Activated T-helper 2 cell treated with anti-CD3 and anti-CD28 coated beads, Interferon-gamma antibody, Interleukin-2, Interleukin-4, amounts not matched to agents 10 μg/mL and 5 μg/mL and 100 μg/mL, durations not matched to agents 14 hours and 24 hours and 36 hours (primary cell): ENCODE measurements at places on chromosomes 7 and 10. TPM values are rescaled to one million over a fixed set of nuclear protein-coding genes. Genes with fewer than 3 reads are reported as not detected.

The RBP3 gene
- not detected in 2 replicates for total RNA-seq

The GIMAP2 gene
- total RNA-seq: 29.3 and 30.5 TPM in 2 replicates

The HMX2 gene
- total RNA-seq: not detected in 2 replicates

The SLC13A1 gene
- not detected in 2 replicates for total RNA-seq
